Umbilical cord (tissue), 2 donors: ENCODE measurements at places on chromosomes 4 and X.

GRCh38 chr4:184655889-184656869, 6.6 kb downstream of the PRIMPOL start:
- no peak for DNase-seq

DNA sequence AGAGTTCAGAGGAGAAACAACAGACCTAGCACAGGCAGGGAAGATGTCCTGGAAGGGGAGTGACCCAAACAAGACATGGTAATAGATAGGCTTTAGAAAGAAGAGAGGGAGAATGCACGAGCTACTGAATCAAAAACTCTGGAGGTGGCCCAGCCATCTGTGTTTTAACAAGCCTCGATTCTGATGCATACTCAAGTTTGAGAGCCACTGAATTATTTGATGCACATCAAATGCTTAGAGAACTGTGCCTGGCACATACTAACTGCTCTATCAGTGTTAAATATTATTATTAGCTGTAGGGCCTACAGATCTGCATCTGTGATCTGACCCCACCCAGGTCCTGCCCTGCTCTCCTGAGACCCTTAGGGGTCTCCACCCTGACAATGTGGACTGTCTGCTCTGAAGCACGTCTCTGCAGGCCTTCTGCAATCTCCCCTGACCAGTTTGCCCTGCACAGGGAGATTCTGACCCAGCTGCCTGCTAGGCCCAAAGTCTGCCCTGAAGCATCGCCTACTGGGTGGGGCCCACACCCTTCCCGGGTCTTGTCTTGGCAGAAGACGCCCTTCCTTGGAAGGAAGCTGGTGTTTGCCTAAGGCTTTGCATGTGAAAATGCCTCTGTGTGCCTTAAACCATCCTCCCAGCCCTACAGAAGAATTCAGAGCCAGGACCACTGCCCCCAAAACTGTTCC, 201.5 kb upstream of the KLF3 start:
- DNase-seq: peak; percentile 20

GRCh38 chr4:139234253-139234652, 45.8 kb downstream of the MGARP start:
- no peak for DNase-seq

GRCh38 chrX:100743009-100743607, 11.2 kb upstream of the SYTL4 start:
- DNase-seq: peak; percentile 23

- peak; percentile 22 for DNase-seq
These were observed 45.7 kb upstream of the INTU start for GRCh38 chr4:127586922-127587571.

GRCh38 chr4:94406668-94407437, 44.9 kb upstream of the PDLIM5 start:
- peak; percentile 90 for DNase-seq

GRCh38 chrX:154505734-154506133, 10.3 kb downstream of the FAM3A start:
- no peak for DNase-seq

DNA sequence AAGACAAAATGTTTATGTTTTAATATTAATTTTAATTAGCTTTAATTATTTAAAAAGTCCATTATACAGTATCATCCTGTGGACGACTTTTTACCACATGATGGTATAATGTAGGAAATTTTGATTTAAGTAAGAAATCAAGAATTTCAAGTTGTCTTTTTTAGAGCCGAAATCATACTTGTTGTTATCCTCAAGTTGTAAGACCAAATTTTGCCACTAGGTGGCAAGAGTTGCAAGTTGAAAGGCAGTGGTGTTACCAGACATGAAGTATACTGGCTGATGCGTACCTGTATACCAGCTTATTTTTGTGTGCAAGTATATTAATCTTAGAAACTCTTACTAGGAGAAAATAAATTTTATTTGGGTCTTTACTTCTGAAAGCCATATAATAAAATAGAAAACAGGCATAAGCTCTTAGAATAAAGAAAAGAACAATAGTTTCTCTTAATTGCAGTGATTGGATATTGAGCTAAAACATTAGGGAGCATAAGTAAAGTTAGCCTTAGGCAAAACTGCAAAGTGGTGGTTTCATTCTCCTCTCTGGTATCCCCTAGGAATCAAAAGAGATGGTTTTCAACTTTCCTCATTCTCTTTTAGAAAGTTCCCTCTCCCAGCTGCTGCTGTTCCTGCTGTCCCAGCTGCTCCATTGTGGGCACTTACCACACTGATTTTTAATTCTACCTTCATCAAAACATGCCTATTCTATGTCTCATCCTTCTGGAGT, 118.0 kb upstream of the WDFY3 start:
- peak; percentile 77 for DNase-seq

DNA sequence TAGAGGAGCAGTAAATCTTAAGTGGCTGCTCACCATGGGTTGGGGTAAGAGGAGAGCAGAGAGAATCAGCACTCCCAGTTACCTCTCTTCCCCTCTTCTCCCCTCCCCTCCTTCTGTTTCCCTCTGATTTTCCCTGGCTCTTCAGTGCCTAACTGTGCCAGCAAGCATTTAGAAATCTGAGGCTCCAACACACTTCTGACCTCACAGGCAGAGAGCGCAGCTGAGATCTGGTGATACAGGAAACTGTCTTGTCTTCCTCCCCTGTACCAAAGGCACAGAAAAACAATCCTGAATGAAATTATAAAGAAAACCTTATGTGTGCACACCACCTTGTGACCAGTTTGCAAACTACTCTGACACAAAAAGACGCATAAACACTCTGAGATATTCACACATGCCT, 82.4 kb upstream of the SMIM10 start:
- DNase-seq: peak; percentile 51

DNA sequence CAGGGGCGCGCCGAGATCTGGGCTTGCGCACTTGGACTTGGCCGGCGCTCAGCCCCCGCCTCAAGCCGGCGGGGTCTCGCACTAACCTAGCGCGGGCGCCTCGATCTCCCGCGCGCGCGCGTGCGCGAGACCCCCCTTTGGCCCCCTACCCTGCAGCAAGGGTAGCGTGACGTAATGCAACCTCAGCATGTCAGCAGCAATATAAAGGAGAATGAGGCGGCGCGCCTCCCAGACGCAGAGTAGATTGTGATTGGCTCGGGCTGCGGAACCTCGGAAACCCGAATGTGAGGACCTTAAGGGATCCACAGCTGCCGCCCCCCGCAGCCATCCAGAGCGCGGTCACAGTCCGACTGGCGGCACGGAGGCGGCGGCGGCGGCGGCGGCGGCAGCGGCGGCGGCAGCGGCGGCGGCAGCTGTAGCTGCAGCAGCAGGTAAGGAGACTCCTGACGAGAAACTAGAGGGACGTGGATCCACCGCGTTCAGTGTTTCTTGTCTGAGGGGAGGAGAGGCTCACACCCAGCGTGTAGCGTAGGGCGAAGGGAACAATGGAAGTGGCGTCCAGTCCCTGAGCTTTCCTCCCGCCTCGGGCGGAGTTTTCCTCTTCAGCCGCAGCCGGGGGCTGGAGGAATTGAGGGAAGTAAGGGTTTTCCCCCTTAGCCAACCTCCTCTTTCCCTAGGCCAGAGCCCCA, at the start of the genes SATL1 and ZNF711:
Gene SATL1, minus strand, starts transcription at position 19 of the 689 bp plus-strand sequence. CDS start 134,811 bp downstream, outside the sequence.
Gene ZNF711, plus strand, starts transcription at position 231 of the 689 bp plus-strand sequence. CDS start 3,582 bp downstream, outside the sequence.
- peak; percentile 79 for DNase-seq

- no peak for DNase-seq
These were observed 172.1 kb downstream of the AFF2 start for GRCh38 chrX:148672517-148672916.

GRCh38 chrX:124239911-124240310, 92.5 kb upstream of the TEX13D start:
- DNase-seq: no peak

DNA sequence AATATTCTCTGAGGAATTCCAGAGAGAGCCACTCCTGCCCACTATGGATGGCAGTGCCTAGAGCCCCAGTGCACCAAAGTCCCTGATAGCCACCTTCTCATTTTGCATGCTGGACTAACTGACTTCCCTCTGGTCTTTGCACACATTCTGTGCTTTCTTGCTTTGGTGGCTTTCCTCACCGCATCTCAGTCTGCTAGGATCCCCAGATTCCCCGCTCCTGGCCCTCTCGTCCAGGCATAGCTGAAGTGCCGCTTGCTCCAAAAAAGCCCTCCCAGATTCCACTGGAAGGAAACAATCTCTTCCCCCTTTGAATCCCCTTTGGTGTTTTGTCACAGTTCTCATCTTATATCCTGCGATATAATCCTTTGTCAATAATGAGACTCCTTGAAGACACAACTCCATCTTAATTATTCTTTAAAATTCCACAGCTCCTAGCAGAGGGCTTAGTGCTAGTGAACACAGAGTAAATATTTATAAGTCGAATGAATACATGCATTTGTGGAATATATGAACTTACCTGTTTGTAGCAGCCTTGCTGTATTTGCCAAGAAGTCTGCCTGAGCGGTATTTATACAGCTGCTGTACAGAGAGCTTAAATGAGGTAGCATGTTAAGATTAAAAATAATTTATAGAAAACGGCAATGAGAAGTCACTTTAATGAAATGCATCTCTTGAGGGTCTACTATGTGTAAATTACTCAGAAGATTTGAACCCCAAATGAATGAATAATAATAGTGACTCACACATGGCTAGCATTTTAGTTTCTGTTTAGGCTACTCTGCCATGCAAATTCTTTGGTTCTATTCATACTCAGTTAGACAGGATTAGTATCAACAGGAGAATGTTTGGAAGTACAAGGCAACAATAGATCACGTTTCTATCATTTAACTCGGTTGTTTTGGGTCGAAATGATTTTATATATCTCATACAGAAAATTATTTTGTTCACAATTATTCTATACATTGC, 421.9 kb upstream of the TENM3 start:
- DNase-seq: no peak

- DNase-seq: no peak
These were observed 8.3 kb downstream of the NAP1L2 start for GRCh38 chrX:73206366-73206765.

DNA sequence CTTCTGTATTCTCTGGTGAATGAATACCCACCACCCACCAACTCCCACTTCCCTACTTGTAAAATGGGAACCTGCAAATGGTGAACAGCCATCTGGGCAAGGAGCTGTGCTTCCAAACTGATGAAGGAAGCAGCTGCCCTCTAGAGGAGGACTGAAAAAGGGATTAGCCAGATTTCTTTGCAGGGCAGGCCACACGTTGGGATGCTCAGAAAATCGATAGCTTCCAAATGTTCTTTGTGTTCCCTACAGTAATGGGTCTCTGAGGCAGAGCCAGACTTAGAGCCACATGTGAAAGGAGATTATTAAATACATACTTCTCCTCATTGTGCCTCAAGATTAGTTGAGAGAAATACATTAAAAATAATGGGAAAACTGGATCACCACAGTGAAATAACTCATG, 39.3 kb upstream of the LPAR4 start:
- DNase-seq: no peak

GRCh38 chr4:95547715-95548471, 880 bp downstream of the UNC5C start:
- peak; percentile 61 for DNase-seq

DNA sequence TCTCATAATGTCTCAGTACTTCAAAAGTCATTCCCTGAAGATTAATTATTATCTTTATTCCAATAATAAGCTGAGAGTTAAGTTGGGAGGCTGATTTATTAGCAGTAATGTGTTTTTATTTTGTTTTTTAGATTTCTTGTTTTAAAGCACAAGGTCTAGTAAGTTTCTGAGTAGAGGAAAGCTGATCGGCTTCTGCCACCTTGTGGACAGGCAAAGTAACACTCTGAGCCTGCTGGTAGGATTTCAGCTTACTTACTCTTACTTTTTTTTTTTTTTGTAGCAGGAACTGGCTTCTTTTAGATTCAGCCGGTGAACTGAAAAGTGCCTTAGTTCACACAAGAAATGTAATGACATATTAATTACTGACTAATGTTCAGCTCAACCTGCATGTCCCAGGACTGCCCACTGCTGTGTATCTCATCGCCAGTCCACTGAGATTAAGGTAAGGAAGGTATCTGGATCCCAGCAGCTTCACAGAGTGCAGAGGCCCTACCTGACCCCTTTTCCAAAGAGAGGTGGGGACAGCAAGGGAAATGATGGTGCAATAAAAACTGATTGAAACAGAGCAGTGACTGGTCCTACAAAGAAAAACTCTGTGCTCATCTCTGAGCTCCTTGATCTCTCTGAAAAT, 126.5 kb downstream of the ADGRA3 start:
- peak; percentile 78 for DNase-seq

DNA sequence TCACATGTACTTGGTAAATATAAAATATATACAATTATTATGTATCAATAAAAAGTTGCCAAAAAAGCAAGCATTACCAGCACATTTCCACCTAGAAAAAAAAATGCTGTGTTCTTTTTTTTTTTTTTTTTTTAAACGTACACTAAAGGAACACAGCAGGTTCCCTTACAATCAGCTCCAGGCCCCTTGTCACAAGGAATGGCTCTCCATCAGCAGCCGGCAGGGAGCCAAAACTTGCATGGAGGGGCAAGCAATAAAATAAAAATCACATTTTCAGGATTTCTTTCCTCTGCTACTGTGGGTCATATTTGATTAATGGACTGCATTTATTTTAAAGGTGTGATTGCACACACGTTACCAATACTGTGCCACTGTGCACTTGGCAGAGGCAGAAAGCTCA, 460.3 kb downstream of the GPAT3 start:
- no peak for DNase-seq

DNA sequence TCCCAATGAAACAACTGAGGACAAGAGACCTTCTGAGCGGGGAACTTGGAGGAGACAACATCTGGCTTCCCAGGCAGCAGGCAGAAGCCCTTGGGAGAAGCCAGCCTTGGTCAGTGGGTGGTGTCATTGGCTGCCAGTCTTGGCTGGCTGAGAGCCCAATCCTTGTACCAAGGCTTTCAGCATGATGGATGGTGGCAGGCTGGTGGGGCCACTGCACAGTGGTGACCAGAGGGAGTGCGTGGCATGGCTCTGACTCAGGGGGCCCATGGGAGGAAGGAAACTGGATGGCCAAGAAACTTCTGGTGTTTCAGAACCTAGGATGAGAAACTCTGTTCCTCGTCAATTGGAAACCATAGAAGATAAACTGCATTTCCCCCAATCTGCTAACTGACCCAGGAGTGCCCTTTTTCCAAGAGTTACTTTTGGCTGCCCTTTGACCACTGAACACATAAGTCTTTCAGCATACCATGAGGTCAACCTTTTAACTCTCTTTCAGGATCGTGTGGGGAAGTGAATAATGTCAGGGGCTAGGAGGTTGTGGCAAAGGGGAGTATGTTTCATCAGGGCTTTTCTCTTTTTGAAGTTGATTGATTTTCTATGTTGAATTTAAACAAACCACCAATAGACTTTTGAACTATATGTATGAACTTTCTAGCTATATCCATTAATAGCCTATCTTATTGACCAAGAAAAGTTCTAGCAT, 60.9 kb downstream of the SOWAHB start:
- DNase-seq: no peak

DNA sequence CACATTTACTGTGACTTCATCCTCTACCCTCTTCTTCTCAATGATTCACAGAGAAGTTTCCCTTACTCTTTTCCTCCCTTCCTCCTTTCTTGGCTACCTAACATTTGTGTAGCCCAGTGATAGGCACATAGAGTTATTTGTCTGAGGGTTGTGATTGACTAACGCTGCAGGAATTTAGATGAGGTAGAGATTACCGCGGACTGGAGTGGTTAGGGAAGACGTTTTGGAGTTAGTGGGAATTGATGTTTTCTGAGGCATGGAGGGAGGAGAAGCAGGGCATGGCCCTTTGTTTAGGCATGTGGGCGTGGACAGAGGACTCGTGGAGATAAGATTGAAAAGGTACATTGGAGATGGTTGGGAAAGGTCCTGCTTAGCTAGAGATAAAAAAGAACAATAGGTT, 246.7 kb downstream of the GPAT3 start:
- DNase-seq: no peak

GRCh38 chr4:103498161-103499070, 221.4 kb downstream of the TACR3 start:
- no peak for DNase-seq
